ENCODE measurements at places on chromosomes 12 and 14.

DNA sequence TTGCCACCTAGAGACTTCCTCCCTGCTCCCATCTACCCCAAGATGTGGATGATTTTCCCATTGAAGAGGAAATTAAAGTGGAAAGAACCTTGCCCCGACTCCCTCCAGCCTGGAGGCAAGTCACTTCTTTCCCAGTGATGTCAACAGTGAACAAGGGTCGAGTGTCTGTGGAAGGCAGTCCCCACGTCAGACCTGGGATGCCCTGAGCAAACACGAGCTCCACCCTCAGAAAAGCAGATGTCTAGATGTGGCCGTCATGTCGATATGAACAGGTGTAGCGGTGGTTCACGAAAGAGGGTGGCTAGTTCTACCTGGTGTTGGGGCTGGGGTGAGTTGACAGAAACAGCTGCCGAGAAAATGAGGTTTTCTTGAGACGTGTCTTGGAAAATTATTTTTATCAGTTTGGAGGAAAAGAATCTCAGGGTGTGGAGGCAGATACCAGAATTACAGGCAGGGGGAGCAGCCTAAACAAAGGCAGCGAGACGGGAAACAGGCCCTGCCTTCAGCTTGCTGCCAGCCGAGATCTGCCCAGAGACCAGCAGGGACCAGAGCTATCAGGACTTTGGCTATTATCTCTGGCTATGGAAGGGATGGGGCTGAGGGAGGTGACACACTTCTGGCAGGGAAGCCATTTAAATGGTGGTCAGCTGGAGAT lies 25.9 kb downstream of the SYNDIG1L start:
- DNase-seq, result no peak

DNA sequence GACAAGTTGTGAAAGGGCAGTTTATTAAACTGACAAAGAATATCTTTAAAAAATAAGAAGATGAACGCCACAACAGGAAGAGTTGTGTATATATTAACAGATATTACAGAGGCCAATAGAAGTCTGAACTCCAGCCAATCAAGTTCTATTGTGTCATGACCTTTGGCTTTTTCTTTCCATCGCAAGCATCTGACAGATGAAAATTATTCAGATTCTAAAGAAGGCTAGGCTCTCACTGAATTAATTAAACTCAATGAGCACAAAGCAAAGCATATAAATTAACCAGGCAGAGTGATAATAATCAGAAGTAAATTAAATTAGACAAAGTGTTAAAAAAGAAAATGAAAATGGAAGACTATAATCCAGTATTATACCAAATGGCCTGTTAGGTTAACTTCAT lies 62.0 kb upstream of the PYGL start:
- no peak for DNase-seq

GRCh38 chr12:11916771-11917170 lies 154.0 kb upstream of the BCL2L14 start:
- DNase-seq, result no peak

DNA sequence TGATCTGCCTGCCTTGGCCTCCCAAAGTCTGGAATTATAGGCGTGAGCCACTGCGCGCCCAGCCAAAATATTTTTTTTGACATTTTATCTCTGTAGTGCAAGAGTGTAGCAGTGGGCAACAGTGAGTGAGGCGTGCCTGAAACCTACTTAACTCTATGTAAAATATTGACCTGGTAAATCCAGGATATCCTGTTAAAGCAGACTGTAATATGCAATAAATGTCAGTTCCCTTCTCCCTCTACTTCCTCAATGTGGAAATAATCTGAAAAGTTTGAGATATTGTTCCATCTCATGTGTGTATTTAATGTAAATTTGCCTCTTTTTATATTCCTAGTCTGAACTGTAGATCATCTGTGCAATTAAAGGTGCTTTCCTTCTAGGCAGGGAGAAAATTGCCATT lies 9.5 kb upstream of the CDK17 start:
- no peak for DNase-seq

- DNase-seq, result no peak
Measured at GRCh38 chr12:71755146-71755892, 656 bp downstream of the RAB21 start.

GRCh38 chr14:29126361-29126760 lies 359.8 kb downstream of the FOXG1 start:
- DNase-seq, result no peak

DNA sequence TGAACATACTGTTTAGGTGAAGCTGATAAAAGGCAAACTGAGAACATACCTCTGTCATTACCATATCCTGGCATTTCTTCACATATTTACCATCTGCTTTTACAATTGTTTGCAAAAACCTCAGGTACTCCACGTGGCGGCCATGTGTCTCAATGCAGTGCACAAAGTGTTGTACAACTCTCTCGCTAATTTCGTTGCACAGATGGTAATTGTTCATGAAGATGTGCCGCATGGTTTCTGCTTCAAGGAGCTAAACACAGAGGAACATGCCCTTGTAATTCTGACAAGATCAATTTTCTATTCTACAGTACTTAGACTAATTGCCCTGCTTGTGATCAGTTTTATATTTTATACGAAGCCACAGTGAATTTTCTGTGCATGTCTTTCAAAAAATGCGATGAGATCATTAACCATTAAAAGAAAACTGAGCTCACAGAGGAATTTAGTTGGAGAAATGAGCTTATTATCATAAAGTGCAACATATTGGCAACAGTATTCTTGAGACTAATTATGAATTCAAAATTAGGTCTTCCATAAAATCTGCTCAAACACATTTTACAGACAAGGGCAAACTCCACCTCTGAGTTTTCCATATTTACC lies 233.8 kb downstream of the ITPR2 start:
- DNase-seq, result no peak

- no peak for DNase-seq
Measured at GRCh38 chr12:92927055-92927435, 2.0 kb downstream of the EEA1 start.

DNA sequence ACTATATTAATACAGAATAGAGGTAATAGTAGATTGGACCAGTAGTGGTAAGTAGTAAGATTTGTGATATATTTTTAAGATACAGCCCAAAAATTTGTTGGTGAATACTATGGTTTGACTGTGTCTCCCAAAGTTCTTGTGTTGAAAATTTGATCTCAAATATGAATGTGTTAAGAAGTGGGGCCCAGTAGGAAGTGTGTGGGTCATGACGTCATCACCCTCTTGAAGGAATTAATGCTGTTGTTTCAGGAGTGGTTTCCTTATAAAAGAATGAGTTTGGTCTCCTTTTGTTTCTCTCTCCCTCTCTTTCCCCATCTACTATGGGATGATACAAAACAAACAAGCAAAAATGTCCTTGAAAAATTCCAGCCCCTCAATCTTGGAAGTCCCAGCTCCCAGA lies 16.3 kb downstream of the LUM start:
- no peak for DNase-seq

DNA sequence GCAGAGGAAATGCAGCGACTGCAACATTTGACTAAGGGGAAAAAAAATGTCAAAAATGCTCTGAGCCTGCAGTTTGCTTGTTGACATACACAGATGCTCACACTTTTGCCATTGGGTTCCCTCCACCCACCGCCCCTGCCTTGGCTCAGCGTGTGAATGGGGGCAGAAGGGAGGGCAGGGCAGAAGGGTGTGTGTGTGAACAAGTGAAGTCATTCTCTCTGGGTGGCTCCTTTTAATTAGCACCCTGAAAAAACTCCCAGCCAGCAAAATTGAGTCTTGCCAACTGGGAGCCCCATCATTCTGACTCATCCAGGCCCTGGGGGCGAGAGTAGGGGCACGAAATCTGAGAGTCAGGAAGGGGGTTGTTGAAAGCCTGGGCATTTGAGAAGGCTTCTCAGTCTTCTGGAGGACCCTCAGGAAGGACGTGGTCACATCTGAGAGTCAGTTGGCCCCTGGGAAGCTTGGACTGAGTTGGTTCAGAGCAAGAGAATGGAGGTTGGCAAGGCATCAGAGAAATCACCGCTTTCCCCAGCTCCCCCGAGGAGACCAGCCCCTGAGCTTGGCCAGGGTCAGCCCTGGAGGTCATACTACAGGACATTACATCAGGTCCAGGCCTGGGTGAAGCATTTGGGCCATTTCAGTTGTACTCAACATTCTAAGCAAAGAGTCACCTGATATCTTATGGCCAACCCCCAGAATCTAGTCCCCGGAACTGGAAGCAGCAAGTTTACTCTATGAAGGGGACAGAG lies 22.7 kb upstream of the KRT78 start:
- DNase-seq, result no peak

- no peak for DNase-seq
Measured at GRCh38 chr14:63624203-63624602, 17.5 kb downstream of the WDR89 start.

- peak; percentile 37 for DNase-seq
Measured at GRCh38 chr12:57173089-57173488, 25.7 kb upstream of the LRP1-AS start.

- DNase-seq, result no peak
Measured at GRCh38 chr12:3279832-3280231, 202.7 kb downstream of the TSPAN9 start.

GRCh38 chr14:101442451-101442850 lies 118.8 kb upstream of the DIO3 start:
- no peak for DNase-seq

DNA sequence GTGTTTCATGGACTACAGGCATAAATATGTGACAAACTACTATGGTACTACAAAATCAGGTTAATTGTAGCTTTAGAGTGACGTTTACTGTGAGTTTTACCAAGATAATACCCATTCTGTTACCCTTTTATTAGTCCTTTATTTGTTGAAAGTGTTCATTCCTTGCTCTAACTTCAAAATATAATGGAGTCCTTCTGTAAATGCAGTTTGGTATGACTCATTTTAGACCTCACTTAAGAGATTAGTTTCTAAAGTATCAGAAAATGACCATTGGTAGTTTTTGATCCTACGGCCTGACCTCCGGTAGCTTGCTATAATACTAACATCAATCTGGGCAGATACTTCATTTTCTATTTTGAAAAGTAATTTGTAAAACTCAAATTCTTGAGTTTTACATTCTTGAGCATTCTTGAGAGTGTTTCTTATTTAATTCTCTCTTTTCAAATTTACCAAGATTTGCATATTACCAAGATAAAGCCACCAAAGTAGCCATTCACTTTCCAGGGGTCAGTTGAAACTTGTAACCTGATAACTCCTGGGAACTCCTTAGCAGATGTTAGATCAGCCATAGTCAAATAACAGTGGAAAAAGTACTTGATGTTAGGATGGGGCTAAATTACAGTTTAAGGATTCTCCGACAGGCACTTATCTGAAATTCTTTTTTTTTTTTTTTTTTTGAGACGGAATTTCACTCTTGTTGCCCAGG lies 4.2 kb downstream of the HSPA2 start:
- no peak for DNase-seq

DNA sequence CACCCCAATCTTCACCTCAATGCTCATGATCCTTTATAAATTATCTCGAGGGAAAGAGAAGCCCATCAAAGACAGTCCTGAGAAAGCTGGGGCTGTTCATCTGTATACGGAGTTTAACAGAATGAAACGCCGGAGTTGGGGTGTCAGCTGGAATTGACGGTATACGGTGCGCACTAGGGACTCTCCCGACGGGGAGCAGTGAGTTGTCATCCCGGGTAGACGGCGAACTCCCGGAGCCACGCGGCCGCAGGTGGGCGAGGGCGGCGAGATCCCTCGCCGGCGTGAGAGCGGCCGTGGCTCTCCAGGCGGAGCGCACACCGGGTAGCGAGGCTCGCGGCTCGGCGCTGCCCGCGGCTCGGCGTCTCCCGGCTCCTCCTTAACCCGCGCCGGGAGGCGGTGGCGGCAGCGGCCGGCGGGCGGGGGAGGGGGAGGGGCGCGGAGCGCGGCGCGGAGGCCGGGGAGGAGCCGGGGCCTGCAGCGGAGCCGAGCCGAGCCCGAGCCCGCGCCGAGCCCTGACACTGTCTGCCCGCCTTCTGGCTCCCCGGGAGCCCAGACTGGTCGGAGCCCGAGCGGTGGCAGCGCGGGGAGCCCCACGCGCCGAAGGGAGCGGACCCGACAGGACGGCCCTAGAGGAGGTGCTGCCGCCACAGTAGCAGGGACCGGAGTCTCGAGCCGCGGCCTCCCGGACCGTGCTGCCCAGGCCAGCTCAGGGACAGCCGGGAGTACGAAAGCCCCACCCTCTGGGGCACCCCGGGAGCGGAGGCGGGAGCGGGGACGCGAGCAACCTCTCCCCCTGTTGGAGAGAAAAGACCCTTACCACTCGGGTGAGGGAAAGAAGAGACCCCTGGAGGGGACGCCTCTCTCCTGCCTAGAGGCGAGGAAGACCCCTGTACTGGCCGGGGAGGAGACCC lies at the start of gene FOXJ2:
Gene FOXJ2, plus strand, starts transcription at position 475 of the 911 bp plus-strand sequence. CDS start 7,117 bp downstream, outside the sequence.
- DNase-seq, result peak; percentile 62

- DNase-seq, result no peak
Measured at GRCh38 chr14:51652168-51653078, 713 bp downstream of the FRMD6 start.

DNA sequence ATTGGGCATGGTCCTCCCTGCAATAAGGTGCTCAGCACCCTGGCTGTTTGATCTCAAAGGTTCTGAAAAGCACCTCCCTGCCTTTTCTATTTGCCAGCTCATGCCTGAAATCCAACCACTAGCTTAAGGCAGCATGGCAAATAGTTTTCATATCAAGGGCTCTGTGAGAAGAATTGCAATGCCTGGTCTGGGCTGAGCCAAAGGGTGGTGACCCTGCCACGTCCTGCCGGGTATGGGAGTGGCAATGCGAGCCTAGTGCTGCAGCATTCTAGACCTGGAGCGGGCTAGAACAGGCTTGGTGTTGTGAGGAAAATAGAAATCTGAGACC lies 2.3 kb upstream of the SCNN1A start:
- no peak for DNase-seq

- DNase-seq, result no peak
Measured at GRCh38 chr12:123471374-123472068, 13.6 kb downstream of the SNRNP35 start.

DNA sequence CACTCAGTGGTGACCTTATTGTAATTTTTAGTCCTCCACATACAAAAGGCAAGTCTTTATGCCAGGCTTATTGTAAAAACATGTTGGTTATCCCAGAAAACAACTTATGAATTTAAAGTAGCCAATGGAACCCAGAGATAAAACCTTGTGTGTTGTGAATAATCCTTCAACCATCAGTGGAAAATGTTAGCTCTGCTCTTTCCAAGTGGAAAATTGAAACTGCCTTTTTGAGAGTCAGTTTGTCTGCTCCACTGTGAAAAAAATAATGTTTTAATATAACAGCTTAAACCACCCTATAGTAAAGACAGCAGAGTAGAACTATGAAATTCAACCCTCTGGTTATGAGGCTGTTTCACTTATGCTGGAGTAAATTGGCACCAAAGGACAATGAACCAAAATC lies 112.0 kb downstream of the TTLL5 start:
- DNase-seq, result no peak
